Nucleus accumbens (tissue), 56 donors: ENCODE measurements at places on chromosomes 11 and 22.

GRCh38 chr11:70906101-70906500 lies 346.3 kb downstream of the SHANK2 start:
- DNase-seq = no peak

- DNase-seq = no peak
These were observed 11.6 kb downstream of the OR51B4 start for GRCh38 chr11:5290106-5290505.

DNA sequence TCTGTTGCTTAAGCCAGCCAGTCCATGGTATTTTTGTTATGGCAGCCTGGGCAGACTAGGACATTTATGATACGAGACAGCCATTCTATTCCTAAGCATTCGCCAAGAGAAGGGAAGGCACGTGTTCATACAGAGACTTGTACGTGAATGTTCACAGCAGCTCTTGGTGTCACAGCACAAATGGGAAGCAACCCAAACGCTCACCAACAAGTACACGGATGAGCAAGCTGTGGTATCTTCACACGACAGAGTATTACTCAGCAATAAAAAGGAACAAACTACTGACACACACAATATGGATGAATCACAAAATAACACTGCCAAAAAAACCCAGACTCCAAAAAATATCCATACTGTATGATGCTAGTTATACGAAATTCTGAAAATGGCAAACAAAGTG lies 85.1 kb downstream of the PHF21B start:
- DNase-seq = no peak

- no peak for DNase-seq
These were observed 29.0 kb upstream of the TFIP11 start for GRCh38 chr22:26541167-26541819.

DNA sequence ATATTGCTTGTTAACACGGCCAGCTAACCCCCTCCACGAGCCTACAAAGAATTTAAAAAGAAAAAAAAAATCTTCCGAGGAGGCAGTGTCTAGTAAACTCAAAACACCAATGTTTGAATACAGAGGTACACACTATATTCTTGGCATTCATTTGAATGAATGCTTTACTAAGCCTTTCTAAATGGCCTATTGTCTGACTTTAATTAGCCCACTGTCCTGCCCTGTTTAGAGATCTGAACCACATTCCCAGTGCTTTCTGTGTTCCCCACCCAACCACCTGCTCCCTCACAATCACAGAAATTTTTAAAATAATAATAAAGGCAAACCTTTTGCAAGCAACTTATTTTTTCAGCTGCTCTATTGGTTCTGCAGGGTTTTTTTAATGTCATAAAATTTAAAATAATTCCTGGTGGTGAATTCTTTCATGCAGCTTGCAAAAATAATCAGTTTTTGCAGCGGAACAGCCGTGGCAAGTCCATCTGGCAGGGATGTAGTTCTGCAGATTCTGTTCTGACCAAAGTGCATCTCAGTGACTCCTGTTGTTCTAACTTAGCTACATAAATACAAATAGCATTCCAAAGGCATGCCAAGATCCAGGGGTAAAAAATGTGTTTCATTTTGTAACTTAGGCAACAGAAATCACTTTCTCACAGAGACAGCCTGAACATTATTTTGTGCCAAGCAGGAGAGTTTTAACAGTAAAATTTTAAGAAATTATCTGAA lies 23.8 kb downstream of the POU2AF2 start:
- no peak for DNase-seq

DNA sequence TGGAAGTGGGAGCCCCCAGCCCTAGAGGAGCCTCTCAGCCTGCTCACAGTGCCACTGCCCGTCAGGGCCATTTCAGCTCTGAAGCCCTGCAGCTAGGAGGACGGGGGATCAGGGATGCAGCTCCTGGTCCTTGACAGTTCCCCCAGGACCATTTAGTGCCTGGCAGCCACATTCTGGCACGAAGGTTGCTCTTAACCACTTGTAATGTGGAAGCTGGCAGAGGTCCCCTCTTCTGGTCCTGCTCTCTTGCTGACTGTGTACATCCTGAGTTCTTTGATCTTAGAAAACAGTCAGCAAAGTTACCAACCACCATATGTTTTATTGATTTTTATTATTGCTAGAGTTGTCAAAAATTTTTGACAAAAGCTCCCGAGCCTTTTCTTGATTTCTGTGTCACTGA lies 44.2 kb downstream of the CABIN1 start:
- DNase-seq = no peak

- peak; percentile 9 for DNase-seq
These were observed 515.7 kb downstream of the BUD13 start for GRCh38 chr11:116257092-116257491.

GRCh38 chr11:122486793-122487495 lies 168.6 kb upstream of the UBASH3B start:
- DNase-seq = no peak

- no peak for DNase-seq
These were observed 56.5 kb downstream of the ST3GAL4 start for GRCh38 chr11:126411971-126412381.

GRCh38 chr11:111082664-111083063 lies 162.9 kb upstream of the POU2AF2 start:
- DNase-seq = no peak

DNA sequence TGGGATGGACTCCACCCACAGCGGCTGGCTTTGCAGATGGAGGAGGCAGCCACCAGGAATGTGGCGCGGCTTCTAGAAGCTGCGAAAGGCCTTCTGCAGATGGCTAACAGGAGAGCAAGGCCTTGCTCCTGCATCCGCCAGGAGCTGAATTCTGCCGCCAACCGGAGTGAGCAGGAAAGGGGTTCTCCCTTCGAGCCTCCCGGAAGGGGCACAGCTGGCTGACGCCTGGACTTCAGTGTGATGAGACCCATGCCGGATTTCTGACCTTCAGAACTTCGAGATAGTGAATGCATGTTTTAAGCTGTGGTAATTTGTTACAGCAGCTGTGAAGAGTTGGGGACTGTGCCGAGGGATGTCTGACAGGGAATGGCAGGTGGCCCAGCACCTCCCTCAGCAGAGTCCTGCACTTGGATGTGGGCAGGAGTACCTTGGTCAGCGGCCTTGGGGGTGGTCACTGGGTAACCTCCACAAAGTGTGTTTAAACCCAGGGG lies 7.7 kb downstream of the TBC1D22A start:
- no peak for DNase-seq

DNA sequence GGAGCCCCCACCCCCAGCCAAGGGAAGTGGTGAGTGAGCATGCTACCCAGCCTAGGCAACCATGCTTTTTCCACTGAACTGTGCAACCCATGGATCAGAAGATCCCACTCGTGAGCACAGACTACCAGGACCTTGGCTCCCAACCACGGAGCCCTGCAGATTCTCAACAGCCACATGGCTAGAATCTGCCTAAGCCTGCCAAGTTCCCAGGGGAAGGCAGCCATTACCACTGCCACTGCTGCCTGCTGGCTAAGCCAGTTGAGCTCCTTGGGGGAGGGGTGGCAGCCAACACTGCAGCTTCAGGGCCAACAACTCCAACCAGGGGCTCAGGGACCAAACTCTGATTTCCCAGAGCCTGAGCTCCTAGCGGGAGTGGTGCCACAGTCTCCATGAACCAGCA lies 195.8 kb downstream of the DLG2 start:
- no peak for DNase-seq

DNA sequence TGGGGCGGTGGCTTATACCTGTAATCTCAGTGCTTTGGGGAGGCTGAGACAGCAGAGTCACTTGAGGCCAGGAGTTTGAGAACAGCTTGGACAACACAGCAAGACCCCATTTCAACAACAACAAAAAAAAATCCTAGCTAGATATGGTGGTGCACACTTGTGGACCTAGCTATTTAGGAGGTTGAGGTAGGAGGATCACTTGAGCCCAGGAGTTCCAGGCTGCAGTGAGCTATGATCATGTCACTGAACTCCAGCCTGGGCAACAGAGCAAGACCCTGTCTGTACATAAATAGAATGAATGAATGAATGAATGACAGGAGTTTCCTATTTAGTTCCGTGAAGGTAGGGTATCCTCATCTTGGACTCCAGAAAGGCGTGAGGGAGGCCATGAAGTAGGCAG lies 107.0 kb downstream of the OSBP2 start:
- no peak for DNase-seq

DNA sequence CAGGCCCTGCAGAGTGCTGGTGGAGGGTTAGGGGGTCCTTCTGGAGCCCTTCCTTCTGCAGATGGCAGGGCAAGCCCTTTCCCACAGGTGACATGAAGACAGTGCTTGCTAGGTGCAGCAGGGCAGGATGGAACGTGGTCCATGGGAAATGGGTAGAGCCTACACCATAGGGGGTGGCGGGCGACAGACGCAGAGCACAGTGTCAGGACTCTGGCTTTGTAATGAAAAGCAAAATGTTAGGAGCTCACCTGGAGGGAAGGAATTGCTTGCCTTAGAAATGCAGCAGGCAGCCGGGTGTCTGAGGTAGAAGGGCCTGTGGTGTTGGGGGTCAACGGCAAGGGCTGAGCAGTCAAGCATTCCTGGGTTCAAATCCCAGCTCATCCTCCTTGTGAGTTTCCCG lies 54.9 kb downstream of the ARHGAP8 start:
- DNase-seq = no peak

- no peak for DNase-seq
These were observed 72.9 kb upstream of the EED start for GRCh38 chr11:86171627-86172026.
